ENCODE measurements at places on chromosomes 12 and 14. TPM values are rescaled to one million over a fixed set of nuclear protein-coding genes. Genes with fewer than 3 reads are reported as not detected.

Gene TTC6
- not detected for total RNA-seq

Gene IL31
- total RNA-seq = not detected

Gene POTEG
- not detected for total RNA-seq

Gene CTSG
- total RNA-seq = not detected

Gene TAS2R42
- total RNA-seq = not detected

Measured in lung microvascular endothelial cell (primary cell).